ENCODE measurements at places on chromosomes 11 and 22. TPM values are rescaled to one million over a fixed set of nuclear protein-coding genes. Genes with fewer than 3 reads are reported as not detected.

BAIAP2L2 gene
- 0.45 TPM for total RNA-seq

OR2AG1 gene
- total RNA-seq: not detected

MOGAT2 gene
- not detected for total RNA-seq

SVIP gene
- 45.4 TPM for total RNA-seq

USP2 gene
- 0.35 TPM for total RNA-seq

GLB1L3 gene
- total RNA-seq: 17.0 TPM

POU2AF1 gene
- total RNA-seq: 68.9 TPM

MYBPC3 gene
- not detected for total RNA-seq

CD248 gene
- total RNA-seq: not detected

SLC35C1 gene
- total RNA-seq: 17.4 TPM

MUC5B gene
- total RNA-seq: not detected

CSNK2A3 gene
- 1.1 TPM for total RNA-seq

TMEM45B gene
- total RNA-seq: 0.37 TPM

- no peaks in the 10 kb centered on the region for H3K36me3 ChIP-seq
- DNase-seq: no peak
- no peak overlapping the region for H3K4me3 ChIP-seq
- H3K4me1 ChIP-seq: peaks cover 23% of the 10 kb centered on the region
- H3K27me3 ChIP-seq: peaks cover 7% of the 10 kb centered on the region
These were observed 24.6 kb downstream of the TMEM45B start for GRCh38 chr11:129840236-129840635.

- H3K27ac ChIP-seq: no peak overlapping the region
- H3K4me3 ChIP-seq: no peak overlapping the region
- H3K4me1 ChIP-seq: no peaks in the 10 kb centered on the region
These were observed 163.4 kb downstream of the ADAMTS15 start for GRCh38 chr11:130611791-130612251.

DNA sequence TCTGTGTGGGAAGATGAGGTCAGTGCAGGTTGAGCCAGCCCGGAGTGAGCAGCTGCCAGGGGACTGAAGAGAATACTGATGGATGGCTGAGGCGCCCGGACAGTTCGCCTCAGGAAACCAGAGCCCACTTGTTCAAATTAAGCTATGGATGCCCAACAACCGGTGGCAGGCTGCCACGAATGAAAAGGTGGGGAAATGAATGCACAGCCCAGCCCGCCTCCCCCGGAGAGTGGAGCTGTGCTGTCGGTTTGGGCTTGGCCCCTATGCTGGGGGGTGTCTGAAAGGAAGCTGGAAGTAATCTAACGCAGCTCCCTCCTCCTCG is 21.9 kb downstream of the HSPA8 start:
- H3K4me3 ChIP-seq: no peak overlapping the region
- H3K36me3 ChIP-seq: no peaks in the 10 kb centered on the region
- peaks cover 8% of the 10 kb centered on the region for H3K27me3 ChIP-seq
- no peak for DNase-seq
- no peaks in the 10 kb centered on the region for H3K4me1 ChIP-seq

- no peak overlapping the region for H3K27ac ChIP-seq
- no peak overlapping the region for H3K4me3 ChIP-seq
- H3K4me1 ChIP-seq: peaks cover 19% of the 10 kb centered on the region
- H3K27me3 ChIP-seq: peaks cover 28% of the 10 kb centered on the region
- H3K36me3 ChIP-seq: no peaks in the 10 kb centered on the region
- no peak for DNase-seq
These were observed 43.9 kb downstream of the CACNA1I start for GRCh38 chr22:39614442-39614841.

DNA sequence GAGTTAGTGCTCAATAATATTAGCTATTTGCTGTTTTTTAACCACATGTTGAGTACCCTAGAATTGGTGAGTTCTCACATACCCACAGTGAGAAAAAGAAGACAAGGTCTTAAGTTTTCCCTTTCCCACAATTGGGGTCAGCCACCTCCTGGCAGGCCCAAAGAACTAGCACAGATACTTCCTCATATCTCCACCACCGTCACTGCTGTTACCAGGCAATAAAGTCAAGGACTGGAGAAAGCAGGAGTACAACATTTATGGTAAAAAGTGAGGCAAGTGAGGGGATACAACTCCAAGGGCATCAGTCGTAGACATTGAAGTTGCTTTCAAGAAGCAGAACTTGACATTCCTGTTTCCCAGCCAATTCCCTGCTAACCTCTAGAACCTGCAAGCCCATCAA is 19.6 kb downstream of the ELP4 start:
- no peaks in the 10 kb centered on the region for H3K27me3 ChIP-seq
- H3K4me1 ChIP-seq: no peaks in the 10 kb centered on the region
- H3K27ac ChIP-seq: no peak overlapping the region
- no peak for DNase-seq
- H3K36me3 ChIP-seq: no peaks in the 10 kb centered on the region

DNA sequence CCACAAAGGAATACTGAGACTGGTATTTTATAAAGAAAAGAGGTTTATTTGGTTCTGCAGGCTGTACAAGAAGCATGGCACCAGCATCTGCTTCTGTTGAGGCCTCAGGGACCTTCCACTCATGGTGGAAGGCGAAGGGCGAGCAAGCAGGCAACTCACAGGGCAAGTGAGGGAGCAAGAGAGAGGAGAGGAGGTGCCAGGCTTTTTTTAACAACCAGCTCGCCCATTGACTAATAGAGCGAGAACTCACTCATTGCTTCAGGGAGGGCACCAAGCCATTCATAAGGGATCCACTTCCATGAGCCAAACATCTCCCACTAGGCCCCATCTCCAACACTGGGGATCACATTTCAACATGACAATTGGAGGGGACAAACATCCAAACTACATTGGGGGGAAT is 1.2 kb downstream of the PTS start:
- peaks cover 40% of the 10 kb centered on the region for H3K36me3 ChIP-seq
- no peak for DNase-seq
- H3K4me1 ChIP-seq: peaks cover 16% of the 10 kb centered on the region
- peak overlapping the region; percentile 94 for H3K4me3 ChIP-seq
- peaks cover 3% of the 10 kb centered on the region for H3K27me3 ChIP-seq

- H3K36me3 ChIP-seq: no peaks in the 10 kb centered on the region
- no peaks in the 10 kb centered on the region for H3K27me3 ChIP-seq
- peak overlapping the region; percentile 4 for H3K4me3 ChIP-seq
- H3K27ac ChIP-seq: no peak overlapping the region
- DNase-seq: no peak
- H3K4me1 ChIP-seq: peaks cover 6% of the 10 kb centered on the region
These were observed 23.8 kb upstream of the SLC22A12 start for GRCh38 chr11:64566915-64567891.

- H3K36me3 ChIP-seq: no peaks in the 10 kb centered on the region
- DNase-seq: no peak
- peaks cover 3% of the 10 kb centered on the region for H3K27me3 ChIP-seq
- no peak overlapping the region for H3K4me3 ChIP-seq
- no peaks in the 10 kb centered on the region for H3K4me1 ChIP-seq
- H3K27ac ChIP-seq: no peak overlapping the region
These were observed 121.8 kb upstream of the POU2AF2 start for GRCh38 chr11:111123463-111124398.

DNA sequence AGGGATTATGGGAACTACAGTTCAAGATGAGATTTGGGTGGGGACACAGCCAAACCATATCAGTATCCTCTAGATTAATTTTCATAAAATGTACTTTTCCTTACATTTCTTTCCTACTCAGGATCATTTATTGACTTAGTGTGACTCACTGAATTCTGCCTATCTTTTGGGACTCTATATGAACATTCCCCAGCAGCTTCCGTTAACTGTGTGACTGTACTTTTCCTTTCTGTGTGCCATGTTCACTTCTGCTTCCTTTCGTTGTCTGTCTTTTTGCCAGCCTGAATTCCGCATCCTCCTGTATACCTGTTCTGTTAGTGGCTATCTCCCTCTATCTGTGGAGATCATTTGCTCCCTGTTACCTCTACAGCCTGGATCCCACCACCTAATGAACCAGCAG is 48.8 kb downstream of the SPECC1L start:
- no peak for DNase-seq
- H3K27ac ChIP-seq: no peak overlapping the region
- peaks cover 38% of the 10 kb centered on the region for H3K36me3 ChIP-seq
- H3K4me3 ChIP-seq: no peak overlapping the region
- peaks cover 22% of the 10 kb centered on the region for H3K4me1 ChIP-seq

DNA sequence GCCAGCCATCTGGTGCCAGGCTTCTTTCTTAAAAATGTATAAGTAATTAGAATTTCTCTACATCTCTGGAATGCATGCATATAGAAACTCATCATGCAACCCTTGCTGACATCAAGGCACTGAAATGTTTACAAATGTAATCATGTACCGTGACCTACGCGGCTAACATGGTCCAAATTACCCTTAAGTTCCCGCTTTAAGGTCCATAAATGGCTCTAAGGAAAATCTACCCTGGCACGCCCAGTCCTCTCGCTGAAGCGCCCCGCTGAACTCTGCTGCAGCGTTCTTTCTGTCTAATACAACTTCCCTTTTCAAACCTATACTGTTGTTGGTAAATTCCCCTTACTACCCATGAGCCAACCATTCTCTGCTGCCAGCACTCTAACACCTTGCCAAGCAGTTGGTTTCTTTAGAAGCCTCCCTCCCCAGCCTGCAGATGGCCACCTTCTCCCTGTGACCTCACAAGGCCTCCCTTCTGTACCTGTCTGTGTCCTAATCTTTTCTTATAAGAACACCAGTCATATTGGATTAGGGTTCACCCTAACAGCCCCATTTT is 13.5 kb upstream of the HMOX1 start:
- H3K27me3 ChIP-seq: peaks cover 25% of the 10 kb centered on the region
- H3K27ac ChIP-seq: peak overlapping the region; percentile 22
- H3K36me3 ChIP-seq: no peaks in the 10 kb centered on the region

- H3K27me3 ChIP-seq: peaks cover 43% of the 10 kb centered on the region
- DNase-seq: no peak
- no peaks in the 10 kb centered on the region for H3K4me1 ChIP-seq
- no peak overlapping the region for H3K27ac ChIP-seq
- no peaks in the 10 kb centered on the region for H3K36me3 ChIP-seq
These were observed 12.6 kb upstream of the TRIM44 start for GRCh38 chr11:35650006-35650405.

DNA sequence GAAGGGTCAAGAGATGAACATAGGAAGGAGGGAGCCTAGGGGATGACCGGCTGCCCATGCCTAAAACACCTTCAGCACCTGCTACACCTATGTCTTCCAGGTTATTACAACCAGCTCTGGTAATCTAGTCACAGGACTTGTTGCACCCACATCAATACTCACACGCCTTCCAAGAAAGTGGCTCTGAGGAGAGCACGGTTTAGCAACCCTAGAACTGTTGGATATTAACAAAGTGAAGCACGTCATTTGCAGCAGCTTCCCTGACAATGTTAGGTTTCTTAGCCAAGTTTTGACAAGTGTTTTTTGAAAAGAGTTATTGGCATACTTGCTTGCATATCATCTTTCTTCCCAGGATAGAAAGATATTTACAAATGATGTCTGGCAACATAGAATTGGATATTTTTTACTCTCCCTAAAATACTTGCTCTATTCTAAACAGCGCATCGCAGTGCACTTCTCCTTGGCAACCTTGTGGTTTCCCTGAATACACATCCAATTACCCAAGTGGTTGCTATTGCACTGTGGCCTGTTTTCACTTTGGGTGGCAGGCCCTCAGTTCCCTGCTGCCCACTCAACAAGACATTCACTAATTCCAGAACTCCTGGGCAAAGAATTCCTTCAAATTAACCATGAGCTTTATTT is 94.3 kb upstream of the ARHGAP42 start:
- H3K27ac ChIP-seq: no peak overlapping the region
- no peaks in the 10 kb centered on the region for H3K36me3 ChIP-seq
- H3K4me1 ChIP-seq: no peaks in the 10 kb centered on the region

DNA sequence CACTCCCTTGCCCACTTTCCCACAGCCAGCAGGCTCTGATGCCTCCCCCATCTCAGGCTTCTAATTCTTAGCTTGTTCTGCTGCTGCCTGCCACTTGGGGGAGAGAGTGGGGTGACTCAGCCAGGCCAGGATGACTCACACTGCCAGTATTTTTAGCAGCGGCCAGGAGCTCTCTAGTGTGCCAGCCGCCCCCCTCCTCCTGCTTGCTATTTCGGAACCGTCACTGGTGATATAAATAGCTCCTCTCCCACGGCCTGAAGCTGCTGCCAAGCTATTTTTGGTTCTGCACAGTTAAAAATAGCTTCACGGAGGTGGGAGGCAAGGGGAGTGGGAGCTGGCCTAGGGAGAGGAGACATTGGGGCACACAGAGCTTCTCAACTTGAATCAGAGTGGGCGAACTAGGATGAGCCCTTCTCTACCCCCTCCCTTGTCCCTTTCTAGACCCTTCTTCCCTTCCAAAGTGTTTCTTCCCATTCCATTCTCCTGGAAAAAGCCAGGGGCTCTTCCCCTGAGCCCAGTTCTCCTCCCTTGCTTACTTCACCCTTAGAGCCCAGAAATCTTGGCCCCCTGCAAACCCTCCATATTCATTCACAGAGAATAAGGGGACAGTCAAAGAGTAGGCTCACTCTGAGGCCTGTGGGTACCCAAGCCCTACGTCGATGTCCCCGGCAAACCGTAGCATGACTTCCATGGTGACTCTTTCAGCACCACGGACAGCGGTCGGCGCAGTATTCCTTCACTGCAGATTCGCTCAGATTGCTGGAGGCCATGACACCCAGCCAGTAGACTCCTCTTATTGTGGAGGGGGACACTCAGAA is 2.5 kb upstream of the NPAS4 start:
- H3K27me3 ChIP-seq: peaks cover 22% of the 10 kb centered on the region
- peak overlapping the region; percentile 69 for H3K4me3 ChIP-seq
- no peaks in the 10 kb centered on the region for H3K36me3 ChIP-seq

GRCh38 chr11:46299451-46299961 is 22.0 kb downstream of the CREB3L1 start:
- peaks cover 6% of the 10 kb centered on the region for H3K4me1 ChIP-seq
- no peak overlapping the region for H3K27ac ChIP-seq
- H3K27me3 ChIP-seq: peaks cover 22% of the 10 kb centered on the region
- H3K4me3 ChIP-seq: no peak overlapping the region

GRCh38 chr11:35602160-35602793 is 16.0 kb upstream of the FJX1 start:
- DNase-seq: no peak
- H3K4me1 ChIP-seq: peaks cover 15% of the 10 kb centered on the region
- no peak overlapping the region for H3K4me3 ChIP-seq

GRCh38 chr11:10657308-10658271 is 36.0 kb downstream of the IRAG1 start:
- H3K4me1 ChIP-seq: peaks cover 30% of the 10 kb centered on the region
- DNase-seq: peak; percentile 65
- H3K4me3 ChIP-seq: peak overlapping the region; percentile 13
- peak overlapping the region; percentile 13 for H3K27ac ChIP-seq

- no peak for DNase-seq
- H3K4me1 ChIP-seq: no peaks in the 10 kb centered on the region
- H3K27me3 ChIP-seq: no peaks in the 10 kb centered on the region
- H3K36me3 ChIP-seq: peaks cover 21% of the 10 kb centered on the region
- no peak overlapping the region for H3K4me3 ChIP-seq
- no peak overlapping the region for H3K27ac ChIP-seq
These were observed 25.1 kb downstream of the RNF185 start for GRCh38 chr22:31185056-31185455.

GRCh38 chr22:31442768-31443489 is 43.5 kb downstream of the DRG1 start:
- H3K27ac ChIP-seq: no peak overlapping the region
- DNase-seq: no peak
- H3K4me3 ChIP-seq: no peak overlapping the region
- peaks cover 3% of the 10 kb centered on the region for H3K4me1 ChIP-seq
- H3K36me3 ChIP-seq: peaks cover 70% of the 10 kb centered on the region
- no peaks in the 10 kb centered on the region for H3K27me3 ChIP-seq

All from activated CD4-positive, alpha-beta T cell treated with anti-CD3 and anti-CD28 coated beads, Interleukin-2, amount 10 ng/mL, durations not matched to agents 24 days and 14 days (primary cell).